Stimulated activated CD4-positive, alpha-beta T cell treated with anti-CD3 and anti-CD28 coated beads, Interleukin-15, amount 100 ng/mL, for 48 hours (primary cell): ENCODE measurements at places on chromosomes 4 and X.

- DNase-seq = no peak
Observed at GRCh38 chrX:150548684-150549083, 19.7 kb upstream of the MTM1 start.

- DNase-seq = no peak
Observed at GRCh38 chr4:15420642-15421041, 7.2 kb upstream of the C1QTNF7 start.

DNA sequence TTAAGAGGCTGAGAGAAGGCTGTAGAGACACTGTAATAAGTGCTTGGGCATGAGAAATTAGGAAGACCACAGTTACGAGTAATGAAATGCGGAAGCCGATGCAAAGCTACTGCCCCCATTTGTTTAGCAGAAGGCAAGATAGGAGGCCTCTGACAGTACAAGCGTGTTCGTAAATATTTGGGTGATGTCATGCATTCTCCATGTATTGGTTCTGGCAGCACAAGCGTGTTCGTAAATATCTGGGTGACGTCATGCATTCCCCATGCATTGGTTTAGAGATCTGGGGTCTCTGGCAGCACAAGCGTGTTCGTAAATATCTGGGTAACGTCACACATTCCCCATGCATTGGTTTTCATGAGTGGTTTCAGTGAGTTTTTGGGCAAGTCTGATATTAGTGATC lies 661.5 kb upstream of the FRG1 start:
- no peak for DNase-seq

GRCh38 chrX:150565551-150565950 lies 2.9 kb upstream of the MTM1 start:
- no peak for DNase-seq

DNA sequence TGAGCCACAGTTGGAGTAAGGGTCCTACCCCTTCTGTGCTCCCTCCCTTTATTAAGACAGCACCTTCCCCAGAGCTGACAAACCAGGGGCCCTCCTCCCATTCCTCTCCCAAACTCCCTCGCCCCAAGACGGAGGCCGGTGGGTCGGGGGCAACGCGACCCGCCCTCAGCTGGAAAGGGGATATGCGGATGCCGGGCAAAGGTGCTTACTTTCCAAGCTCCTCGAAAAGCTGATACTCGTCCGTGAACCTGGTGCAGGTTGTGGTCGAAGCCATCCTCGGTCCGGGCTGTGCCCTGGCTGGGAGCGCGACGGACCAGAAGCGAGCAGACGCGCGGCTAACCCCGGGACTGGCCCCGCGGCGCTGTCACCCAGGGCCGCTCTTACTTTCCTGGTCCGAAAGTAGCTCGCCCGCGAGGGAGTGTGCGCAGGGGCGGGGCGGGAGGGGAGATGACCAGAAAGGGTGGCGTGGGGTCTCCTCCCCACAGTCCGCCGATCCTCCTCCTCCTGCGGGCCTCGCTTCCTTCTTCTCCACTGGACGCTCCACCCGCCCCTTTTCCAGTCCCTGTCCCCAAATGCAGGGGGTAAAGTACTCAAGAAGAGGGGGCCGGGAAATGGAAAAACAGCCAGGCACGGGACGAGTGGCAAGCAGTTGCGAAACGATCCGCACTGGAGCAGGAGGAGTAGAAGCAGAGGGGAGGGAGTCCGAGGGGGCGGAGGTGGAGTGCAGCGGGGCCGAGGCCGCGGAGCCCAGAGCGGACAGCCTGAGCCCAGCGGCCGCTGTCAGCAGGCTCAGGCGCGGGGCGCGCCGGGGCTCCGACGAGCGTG lies 531 bp downstream of the CAMK2D start:
- DNase-seq = peak; percentile 36

GRCh38 chrX:19177721-19178120 lies 55.5 kb upstream of the ADGRG2 start:
- no peak for DNase-seq

GRCh38 chr4:100797791-100798190 lies 280.0 kb upstream of the EMCN start:
- no peak for DNase-seq

- DNase-seq = no peak
Observed at GRCh38 chrX:14051416-14051815, 21.7 kb upstream of the GEMIN8 start.

- no peak for DNase-seq
Observed at GRCh38 chr4:25437926-25438325, 60.9 kb downstream of the ANAPC4 start.

DNA sequence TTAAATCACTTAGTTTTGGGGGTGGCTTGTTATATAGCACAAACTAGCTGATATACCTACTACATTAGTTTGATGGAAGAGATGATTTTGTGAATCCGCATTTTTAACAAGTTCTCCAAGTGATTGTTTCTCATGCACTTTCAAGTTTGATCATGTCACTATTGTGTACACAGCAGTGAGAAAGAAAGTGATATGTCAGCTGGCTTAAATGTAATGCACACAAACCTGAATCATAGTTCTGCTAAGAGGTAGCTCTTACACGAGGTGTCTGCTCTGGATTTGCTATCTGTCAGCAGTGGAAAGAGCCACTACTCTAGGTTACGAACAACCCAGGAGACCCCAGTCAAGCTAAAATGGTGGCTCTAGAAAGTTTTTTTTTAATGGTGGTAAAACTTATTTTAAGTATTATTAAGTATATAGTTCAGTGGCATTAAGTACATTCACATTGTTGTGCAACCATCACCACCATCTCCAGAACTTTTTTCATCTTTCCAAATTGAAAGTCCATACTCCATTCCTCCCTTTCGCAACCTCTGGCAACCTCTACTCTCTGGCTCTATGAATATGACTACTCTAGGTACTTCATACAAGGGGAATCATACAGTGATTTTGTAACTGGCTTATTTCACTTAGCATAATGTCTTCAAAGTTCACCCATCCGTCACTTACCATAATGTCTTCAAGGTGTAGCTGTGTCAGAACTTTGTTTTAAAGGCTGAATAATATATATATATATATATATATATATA lies 147.3 kb downstream of the HS6ST2 start:
- no peak for DNase-seq

- DNase-seq = no peak
Observed at GRCh38 chr4:112282860-112283667, 2.6 kb downstream of the TIFA start.

GRCh38 chr4:174717828-174718227 lies 111.2 kb downstream of the GLRA3 start:
- DNase-seq = no peak
